ENCODE measurements at places on chromosomes 5 and 9.
A peak's percentile ranks its signal among the peaks of the same experiment; 100 is the strongest.

GRCh38 chr5:159051421-159052282 lies 48.1 kb downstream of the EBF1 start:
- DNase-seq, result peak; percentile 49

GRCh38 chr5:78221964-78222451 lies 72.5 kb downstream of the AP3B1 start:
- peak; percentile 30 for DNase-seq

- DNase-seq, result no peak
Observed at GRCh38 chr9:135365013-135365768, 114.4 kb upstream of the PPP1R26 start.

DNA sequence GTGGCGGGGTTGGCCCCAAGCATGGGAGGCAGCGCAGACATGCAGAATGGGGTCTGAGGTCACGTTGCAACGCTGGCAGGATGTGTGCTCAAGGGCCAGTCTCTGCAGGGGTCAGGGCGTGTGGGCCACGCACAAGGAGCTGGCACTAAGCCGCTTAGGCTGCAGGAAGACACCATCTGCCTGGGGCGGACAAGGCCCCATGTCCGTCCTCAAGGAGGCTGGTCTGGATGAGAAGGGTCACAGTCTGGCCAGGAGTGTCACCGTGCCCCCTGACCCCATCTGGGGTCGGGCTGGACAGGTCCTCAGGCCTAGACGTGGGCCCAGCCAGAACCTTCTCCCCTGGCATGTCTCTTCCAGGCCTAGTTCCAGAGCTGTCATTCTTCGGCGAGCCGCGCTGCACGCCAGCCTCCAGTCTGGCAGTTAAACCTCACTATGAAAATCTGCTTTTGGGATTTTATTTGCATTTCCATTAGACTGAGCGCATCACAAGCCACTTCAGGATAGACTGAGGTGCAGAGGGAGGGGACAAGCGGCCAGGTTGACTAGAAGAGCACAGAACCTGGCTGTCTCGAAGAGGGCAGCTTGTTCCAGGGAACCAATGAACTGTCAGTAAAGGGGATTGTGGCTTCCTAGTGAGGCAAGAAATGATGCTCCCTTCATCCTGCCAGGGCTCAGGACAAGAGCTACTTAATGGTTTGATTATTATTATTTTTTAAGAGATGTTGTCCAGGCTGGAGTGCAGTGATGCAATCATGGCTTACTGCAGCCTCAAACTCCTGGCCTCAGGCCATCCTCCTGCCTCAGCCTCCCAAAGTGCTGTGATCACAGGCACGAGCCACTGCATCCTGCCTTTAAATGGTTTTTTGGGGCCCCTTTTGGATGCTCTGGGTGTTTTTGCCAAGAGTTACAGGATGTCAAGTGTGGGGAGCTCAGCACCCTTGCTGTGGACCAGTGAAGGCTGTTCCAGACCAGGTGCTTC lies 4.3 kb downstream of the BRD3OS start:
- DNase-seq, result no peak

DNA sequence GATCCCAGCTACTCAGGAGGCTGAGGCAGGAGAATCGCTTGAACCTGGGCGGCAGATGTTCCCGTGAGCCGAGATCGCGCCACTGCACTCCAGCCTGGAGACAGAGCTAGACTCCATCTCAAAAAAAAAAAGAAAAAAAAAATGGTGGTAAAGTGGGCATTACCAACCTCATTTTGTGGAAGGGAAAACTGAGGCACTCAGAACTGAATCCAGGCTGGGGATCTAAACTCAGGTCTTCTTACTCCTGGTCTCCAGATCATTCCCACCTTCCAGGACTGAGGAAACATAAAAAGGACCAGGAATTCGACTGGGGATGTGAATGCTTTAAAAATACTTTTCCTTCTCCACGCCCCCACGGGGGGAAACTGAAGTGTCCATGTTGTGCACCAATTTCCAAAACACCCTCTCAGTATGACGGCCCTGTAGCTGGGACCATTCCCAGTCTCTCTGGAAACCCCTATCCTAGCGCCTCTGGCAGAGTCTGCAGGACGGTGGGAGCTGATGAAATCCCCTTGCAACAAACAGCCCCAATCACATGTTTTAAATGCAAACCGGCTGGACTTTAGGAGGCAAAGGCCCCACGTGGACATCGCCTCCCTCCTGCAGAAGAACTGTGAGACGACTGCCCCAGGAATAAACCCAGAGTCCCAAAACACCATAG lies 8.9 kb upstream of the AKNA start:
- DNase-seq, result no peak

- no peak for DNase-seq
Observed at GRCh38 chr5:1793301-1793740, 6.3 kb downstream of the MRPL36 start.

DNA sequence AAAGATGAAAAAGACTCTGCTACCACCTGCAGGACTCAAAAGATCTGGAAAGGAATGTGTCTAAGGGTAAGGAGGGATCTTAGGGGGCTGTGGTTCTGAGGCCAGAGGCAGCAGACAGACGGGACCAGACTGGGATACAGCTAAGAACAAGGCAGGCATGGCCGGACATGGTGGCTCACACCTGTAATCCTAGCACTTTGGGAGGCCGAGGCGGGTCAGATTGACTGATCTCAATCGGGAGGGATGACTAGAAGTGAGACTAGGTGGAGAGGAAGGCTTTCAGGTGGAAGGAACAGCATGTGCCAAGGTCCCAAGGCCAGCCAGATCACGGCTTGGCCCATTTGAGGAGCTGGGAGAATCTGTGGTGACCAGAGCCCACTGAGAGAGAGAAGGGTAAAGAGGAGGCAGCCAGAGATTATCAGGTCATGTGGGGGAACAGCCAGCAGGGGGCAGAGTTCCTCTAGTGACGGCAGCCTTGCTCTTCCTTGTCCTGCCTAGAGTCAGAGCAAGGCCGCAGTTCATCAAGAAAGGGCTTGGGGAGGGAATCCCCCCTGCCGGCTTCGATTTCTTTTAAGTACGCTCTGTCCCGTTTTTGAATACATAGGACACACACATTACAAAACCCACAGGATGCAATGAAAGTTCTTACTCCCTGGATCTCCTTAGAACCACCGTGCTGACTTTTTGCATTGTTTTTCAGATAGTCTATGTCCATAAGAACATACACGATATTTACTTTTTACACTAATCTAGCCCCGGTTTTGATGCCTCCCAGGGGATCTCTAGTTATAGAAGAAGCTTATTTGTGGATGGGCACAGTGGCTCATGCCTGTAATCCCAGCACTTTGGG lies 2.6 kb upstream of the OLFML2A start:
- DNase-seq, result peak; percentile 81

DNA sequence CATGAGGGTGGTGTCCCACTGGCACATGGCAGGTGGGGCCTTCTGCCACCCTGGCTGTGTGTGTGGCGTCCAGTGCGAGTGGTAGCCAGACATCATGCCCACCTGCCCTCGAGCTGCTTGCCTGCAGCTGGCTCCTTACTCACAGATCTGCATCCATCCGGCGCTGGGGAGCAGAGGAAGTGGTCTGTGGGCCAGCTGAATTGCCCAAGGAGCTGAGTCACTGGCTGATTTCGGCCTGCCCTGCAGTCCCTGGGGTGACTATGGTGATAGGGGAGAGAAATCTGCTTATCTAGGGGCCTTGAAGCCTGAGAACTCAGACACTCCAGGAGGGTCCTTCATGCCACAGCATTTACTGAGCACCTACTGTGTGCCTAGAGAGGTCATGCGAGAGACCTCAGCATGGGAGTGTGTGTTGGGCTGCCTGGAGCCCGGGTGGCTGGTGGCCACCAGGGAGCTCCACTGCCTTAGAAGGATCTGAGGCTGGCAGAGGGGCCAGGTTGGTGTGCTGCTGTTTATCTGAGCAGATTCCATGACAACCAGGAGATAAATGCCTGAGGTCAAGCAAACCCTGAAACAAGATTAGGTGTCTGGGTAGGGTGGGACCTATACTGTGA lies 57.1 kb downstream of the SLC22A5 start:
- DNase-seq, result peak; percentile 49

DNA sequence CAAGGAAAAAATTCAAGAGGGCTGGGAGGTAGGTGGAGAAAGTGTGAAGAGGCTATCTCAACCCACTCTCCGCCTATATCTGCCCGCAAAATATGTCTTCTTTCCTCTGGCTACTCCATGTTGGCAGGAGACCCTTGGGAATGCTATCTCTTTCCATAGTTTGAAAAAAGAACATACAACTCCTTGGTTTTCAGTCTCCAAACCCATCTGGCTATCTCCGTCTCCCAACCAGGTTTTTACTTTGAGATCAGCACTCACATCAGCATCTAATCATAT lies 109.9 kb upstream of the IFNE start:
- no peak for DNase-seq

All from SK-N-DZ (cell line).